Activated T-helper 1 cell treated with anti-CD3 and anti-CD28 coated beads, Interleukin-12 subunit alpha, Interleukin-12 subunit beta, Interleukin-2, Interleukin-4 antibody, amounts not matched to agents 30 ng/mL and 10 ng/mL and 1 ng/mL, durations not matched to agents 14 hours and 24 hours and 36 hours (primary cell): ENCODE measurements at places on chromosomes 3 and 15.

DNA sequence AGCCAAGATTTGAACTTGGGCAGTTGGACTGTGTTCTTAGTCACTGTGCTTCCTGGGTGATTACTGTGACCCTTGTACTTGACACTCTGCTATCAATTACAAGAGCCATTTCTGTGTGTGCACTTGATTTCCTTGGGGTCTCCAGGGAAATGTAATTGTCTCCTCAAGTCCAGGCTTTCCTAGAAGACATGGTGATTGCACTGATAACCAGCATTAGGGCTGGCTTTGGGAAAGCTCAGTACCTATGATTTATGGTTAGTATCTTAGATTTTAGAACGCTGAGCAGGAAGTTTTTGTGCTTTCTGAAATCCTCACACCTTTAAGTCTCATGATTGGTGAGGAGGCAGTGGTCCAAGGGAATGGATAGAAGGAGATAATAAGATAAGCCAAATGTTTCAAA lies 1.6 kb upstream of the CLDN11 start:
- no peak overlapping the region for H3K27ac ChIP-seq
- no peaks in the 10 kb centered on the region for H3K36me3 ChIP-seq
- no peak overlapping the region for H3K4me3 ChIP-seq
- H3K27me3 ChIP-seq: peaks cover 53% of the 10 kb centered on the region

DNA sequence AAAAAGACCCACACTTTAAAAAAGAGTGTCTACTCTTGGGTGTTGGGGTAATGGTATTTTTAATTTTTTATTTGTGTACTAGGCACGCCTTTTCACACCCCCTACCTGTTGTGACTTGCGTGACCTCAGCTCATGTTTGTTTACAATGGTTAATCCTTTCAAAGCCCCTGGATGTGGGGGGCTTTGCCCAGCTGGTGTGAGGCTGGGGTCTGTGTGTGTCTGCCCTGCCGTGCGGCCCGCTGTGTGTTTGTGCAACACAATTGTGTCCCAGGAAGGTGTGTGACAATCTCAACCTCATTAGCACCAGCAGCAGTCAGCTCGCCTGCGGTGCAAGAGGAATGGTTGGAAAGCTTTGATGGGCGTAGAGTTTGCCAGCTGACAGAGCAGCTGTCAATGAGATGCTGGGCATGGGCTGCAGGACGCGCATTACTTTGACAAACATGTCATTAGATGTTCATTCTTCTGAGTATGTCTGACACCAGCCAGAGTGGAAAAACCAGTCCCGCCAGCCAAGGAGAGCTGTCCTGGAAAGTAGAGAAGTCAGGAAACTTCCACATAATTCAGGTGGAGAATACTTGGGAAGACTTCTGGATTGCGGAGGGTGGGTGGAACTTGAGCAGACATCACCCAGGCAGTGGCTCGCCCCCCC lies 9.6 kb downstream of the LRRK1 start:
- no peaks in the 10 kb centered on the region for H3K4me1 ChIP-seq
- no peak overlapping the region for H3K27ac ChIP-seq

GRCh38 chr15:85477730-85478129 lies 97.3 kb downstream of the AKAP13 start:
- peaks cover 61% of the 10 kb centered on the region for H3K4me1 ChIP-seq
- no peaks in the 10 kb centered on the region for H3K27me3 ChIP-seq
- no peak for DNase-seq
- H3K4me3 ChIP-seq: no peak overlapping the region
- H3K27ac ChIP-seq: no peak overlapping the region

- H3K27ac ChIP-seq: peak overlapping the region; percentile 40
- H3K27me3 ChIP-seq: peaks cover 4% of the 10 kb centered on the region
- H3K4me3 ChIP-seq: peak overlapping the region; percentile 5
- peak; percentile 12 for DNase-seq
- H3K4me1 ChIP-seq: peaks cover 23% of the 10 kb centered on the region
These were observed 108.5 kb downstream of the APBA2 start for GRCh38 chr15:28994142-28994830.

- no peak for DNase-seq
- H3K4me1 ChIP-seq: no peaks in the 10 kb centered on the region
- H3K27me3 ChIP-seq: peaks cover 23% of the 10 kb centered on the region
- no peak overlapping the region for H3K4me3 ChIP-seq
- H3K27ac ChIP-seq: no peak overlapping the region
These were observed 39.3 kb downstream of the LRRK1 start for GRCh38 chr15:100958326-100959065.

DNA sequence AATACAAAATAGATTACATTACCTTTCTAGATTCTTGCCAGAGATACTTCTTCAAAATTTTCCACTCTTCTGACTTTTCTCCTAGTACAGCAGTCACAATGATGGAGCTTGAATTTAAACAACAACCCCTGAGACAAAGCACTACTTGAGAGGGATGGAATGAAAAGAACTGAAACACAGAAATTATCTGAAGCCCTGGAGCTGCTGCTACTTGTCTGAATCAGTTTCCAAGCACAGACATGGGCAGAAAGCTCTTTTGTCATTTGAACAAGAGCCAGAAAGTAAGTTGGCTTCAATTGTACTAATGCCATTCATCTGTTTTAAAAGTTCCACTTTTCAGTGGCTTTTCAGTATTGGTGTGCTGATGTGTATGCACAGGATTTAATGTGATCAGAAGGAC lies 718.5 kb upstream of the ARPP21 start:
- no peaks in the 10 kb centered on the region for H3K36me3 ChIP-seq
- no peak overlapping the region for H3K4me3 ChIP-seq
- H3K4me1 ChIP-seq: no peaks in the 10 kb centered on the region

GRCh38 chr15:69061414-69061842 lies 46.9 kb downstream of the NOX5 start:
- no peak overlapping the region for H3K27ac ChIP-seq
- DNase-seq: no peak
- no peaks in the 10 kb centered on the region for H3K36me3 ChIP-seq
